Frontal cortex (tissue), 4 donors: ENCODE measurements at places on chromosomes 12 and 14. TPM values are rescaled to one million over a fixed set of nuclear protein-coding genes. Genes with fewer than 3 reads are reported as not detected.

Gene TAOK3
- total RNA-seq: 61.1 TPM

Gene ATG2B
- total RNA-seq: 36.3 TPM

Gene OR6C2
- total RNA-seq: not detected

Gene OR11H6
- not detected for total RNA-seq
